ENCODE measurements at places on chromosomes 3 and 15.

GRCh38 chr3:63808633-63809032, 10.5 kb upstream of the C3orf49 start:
- no peak for DNase-seq

DNA sequence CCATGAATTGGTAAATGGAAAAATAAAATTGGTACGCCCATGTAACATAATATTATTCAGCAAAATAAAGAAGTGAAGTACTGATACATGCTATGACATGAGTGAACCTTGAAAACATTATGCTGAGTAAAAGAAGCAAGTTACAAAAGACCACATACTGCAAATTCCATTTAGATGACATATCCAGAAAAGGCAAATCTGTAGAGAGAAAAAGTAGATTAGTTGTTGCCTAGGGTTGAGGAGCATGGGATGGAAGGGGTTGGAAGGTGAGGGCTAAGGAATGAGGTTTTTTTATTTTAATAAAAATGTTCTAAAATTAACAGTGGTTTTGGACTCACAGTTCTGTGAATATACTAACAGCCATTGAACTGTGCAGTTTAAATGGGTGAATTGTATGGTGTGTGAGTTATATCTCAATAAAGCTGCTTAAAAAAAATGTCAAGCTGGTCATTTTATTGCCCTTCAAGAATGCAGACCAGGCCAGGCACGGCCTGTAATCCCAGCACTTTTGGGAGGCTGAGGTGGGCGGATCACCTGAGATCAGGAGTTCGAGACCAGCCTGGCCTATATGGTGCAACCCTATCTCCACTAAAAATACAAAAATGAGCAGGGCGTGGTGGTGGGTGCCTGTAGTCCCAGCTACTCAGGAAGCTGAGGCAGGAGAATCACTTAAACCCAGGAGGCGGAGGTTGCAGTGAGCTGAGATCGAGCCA, 8.1 kb upstream of the DLG1 start:
- no peak for DNase-seq

DNA sequence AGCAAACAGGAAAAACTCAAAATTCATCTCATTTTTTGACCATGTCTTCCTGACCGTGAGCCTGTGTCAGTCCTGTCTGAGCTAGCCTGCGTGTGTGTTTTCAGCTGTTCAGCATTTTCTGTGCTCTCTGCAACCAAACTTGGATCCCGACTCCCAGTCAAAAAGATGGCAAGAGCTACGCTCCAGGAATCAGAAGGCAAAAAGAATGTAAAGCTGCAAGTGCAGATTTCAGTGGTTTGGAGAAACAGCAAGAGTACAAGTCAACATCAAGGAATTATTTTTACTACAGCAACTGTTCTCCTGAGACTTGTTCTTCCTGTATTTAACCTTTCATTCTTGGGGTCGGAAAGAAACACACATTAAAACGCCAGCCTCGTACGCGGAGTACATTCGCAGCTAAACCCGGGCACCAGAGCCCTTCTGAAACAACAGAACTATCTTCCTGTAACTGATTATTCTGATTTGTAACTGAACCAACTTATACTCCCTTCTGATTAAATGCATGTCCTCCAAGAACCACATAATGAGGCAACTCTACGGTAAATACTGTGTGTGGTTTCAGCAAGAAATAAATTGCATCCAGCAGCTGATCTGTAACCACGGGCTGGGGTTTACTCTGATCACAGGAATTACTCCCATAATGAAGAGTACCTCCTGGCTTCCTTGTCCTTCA, 107.4 kb downstream of the LRIG1 start:
- no peak for DNase-seq

- no peak for DNase-seq
These were observed 102.1 kb downstream of the DUT start for GRCh38 chr15:48433226-48433886.

Measured in stimulated activated CD4-positive, alpha-beta T cell treated with anti-CD3 and anti-CD28 coated beads, Interleukin-1b, Interleukin-23, amount 100 ng/mL, for 24 hours (primary cell).